ENCODE measurements at places on chromosomes 16 and 17.

DNA sequence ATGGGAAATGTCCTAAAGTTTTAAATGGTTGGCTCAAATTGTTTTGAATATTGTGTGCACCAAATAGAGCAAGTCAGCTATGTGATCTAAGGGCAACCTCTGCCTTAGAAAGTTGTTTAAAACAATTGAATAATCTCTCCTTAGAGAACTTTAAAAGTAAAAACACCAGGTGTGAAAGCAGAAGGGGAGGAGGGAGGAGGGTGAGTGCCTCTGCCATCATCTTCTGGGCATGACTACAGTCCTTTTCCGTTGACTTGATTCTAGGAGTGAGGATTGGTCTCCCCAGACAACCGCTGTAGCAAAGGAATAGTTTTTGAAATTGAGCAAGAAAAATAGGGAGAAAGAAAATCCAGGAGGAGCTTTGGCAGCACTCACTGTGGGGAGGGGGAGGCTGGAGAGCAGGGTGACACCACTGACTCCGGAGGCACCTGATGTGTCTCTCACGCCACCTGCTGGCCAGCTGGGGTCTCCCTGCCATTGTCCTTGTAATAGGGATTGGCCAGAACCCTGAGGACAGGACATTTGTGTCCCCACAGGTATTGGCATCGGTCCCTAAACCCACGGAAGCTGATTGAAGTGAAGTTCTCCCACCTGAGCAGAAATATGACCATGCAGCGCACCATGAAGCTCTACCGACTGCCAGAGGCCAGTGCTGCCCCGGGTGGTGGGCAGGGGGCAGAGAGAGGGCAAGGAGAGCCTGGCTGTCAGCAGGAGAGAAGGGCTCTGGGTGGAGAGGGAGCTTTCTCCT, 33.3 kb downstream of the PLCD3 start:
- DNase-seq, result peak; percentile 21

DNA sequence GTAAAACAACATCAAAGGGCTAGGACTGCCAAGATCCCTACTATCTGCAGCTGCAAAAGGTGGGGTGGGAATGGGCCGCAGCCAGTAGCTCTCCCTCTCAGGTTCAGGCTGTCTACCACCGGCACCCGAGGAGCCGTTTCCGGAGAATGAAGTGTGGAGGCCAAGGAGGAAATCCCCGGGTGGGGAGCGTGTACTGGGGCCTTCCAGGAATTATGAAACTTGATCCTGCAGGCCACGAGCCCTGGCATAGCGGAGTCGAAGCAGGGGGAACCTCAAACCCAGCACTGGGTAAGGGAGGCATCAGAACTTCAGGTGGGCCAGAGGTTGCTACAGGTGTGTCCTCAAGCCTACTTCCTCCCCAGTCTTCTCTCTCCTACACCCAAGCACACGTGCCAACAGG, 5.1 kb downstream of the INPP5K start:
- no peak for DNase-seq

GRCh38 chr17:7854851-7855659, at the start of gene TMEM88:
TMEM88 (plus strand) TSS chr17:7855066; CDS start chr17:7855075, 9 bp downstream.
- DNase-seq, result no peak

DNA sequence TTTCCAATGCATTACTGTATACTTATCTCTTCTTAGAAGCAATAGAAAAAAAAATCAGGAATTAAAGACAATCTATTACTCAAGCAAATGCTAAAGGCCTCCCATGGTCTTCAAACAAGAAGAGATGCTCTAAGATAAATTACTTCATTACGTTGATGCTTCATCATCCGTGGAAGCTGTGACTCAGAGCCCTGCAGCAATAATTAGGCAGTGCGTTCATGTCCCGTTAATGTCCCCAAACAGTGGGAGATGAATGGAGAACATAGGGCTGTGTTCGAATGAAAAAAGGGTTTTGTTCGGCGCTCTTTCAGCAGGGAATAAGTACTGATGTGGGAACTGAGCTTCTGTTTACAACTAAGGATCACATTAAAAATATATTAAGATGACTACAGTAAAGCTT, 15.9 kb upstream of the PDXDC1 start:
- DNase-seq, result no peak

GRCh38 chr16:30987581-30988190, 2.7 kb downstream of the HSD3B7 start:
- DNase-seq, result no peak

- DNase-seq, result no peak
Measured at GRCh38 chr16:2910441-2910969, 1.2 kb upstream of the FLYWCH1 start.

DNA sequence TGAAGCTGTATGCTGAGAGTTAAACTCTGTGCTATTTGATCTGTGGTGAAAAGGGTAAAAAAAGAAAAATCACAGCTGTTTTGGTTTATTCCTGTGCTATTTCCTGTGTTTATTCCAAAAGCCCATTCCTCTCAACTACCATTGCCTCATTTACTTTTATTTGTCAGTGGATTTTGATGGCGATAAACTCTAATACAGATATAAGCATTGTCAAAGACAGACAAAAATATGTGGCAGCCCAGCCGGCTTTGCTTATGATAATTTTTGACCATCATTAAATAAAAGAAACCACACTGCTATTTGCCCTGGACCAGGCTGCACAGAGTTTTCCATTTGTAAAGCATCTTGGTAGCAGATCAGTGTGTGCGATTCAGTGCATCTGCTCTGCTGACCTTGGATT, 473.6 kb upstream of the ASIC2 start:
- DNase-seq, result no peak

GRCh38 chr16:50591800-50592771, 43.9 kb downstream of the NKD1 start:
- no peak for DNase-seq

- no peak for DNase-seq
Measured at GRCh38 chr16:7967996-7968509, 622.3 kb downstream of the TMEM114 start.

GRCh38 chr17:41484920-41485904, 4.3 kb upstream of the KRT35 start:
- no peak for DNase-seq

GRCh38 chr17:61002316-61002736, 324.7 kb downstream of the BCAS3 start:
- no peak for DNase-seq

GRCh38 chr17:2978116-2978515, 85.3 kb downstream of the OR1D5 start:
- DNase-seq, result no peak

- no peak for DNase-seq
Measured at GRCh38 chr17:76645481-76645880, 1.9 kb upstream of the ST6GALNAC1 start.

DNA sequence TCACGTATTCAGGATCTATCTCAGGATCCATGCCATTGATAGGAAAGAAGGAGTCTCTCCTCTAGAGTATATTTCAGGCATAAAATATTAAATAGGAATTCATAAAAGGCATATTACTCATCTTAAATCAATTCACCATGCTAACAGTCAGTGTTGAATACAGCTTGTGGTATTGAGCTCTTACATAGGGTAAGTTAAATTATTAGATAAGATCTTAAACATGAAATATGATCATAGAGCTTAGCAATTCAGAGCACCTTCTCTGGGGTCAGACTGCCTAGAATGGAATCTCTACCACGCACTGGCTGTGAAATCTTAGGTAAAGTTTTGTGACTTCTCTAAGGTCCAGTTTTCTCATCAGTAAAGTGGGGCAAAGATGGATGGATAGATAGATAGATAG, 20.7 kb downstream of the MARCHF10 start:
- DNase-seq, result no peak

DNA sequence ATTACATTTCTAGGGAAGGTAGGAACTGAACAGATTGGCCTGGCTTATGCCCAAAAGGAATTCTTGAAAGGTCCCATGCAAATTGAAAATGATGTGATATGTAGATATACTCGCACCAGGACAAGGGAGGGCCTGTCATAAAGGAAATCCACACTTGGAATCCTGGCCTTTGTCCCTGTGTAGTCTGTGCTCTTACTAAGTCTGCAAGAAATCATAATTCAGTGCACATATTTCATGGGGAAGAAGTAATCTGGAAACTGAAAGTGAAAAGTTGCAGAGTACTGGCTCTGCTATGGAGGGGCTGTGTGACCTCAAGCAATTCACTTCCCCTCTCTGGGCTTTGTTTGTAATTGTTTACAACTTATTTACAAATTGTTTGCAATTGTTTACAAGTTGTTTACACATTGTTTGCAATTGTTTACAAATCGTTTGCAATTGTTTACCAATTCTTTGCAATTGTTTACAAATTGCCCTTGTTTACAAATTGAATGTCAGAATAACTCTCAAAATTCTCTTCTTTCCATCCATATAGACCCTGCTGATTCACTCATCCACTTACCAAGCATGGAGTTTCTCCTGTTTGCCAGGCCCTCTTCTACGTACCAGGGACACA, 12.9 kb downstream of the SCNN1G start:
- DNase-seq, result no peak

GRCh38 chr16:63618896-63619485, 1502.9 kb downstream of the CDH11 start:
- no peak for DNase-seq

Measured in stimulated activated CD8-positive, alpha-beta memory T cell treated with anti-CD3 and anti-CD28 coated beads, Interleukin-15, amount 100 ng/mL, for 4 hours (primary cell).